ENCODE measurements at places on chromosomes 5 and 9.

- DNase-seq = no peak
Observed at GRCh38 chr5:111348661-111349329, 124.6 kb downstream of the CAMK4 start.

- no peak for DNase-seq
Observed at GRCh38 chr5:153598099-153598498, 107.6 kb downstream of the GRIA1 start.

DNA sequence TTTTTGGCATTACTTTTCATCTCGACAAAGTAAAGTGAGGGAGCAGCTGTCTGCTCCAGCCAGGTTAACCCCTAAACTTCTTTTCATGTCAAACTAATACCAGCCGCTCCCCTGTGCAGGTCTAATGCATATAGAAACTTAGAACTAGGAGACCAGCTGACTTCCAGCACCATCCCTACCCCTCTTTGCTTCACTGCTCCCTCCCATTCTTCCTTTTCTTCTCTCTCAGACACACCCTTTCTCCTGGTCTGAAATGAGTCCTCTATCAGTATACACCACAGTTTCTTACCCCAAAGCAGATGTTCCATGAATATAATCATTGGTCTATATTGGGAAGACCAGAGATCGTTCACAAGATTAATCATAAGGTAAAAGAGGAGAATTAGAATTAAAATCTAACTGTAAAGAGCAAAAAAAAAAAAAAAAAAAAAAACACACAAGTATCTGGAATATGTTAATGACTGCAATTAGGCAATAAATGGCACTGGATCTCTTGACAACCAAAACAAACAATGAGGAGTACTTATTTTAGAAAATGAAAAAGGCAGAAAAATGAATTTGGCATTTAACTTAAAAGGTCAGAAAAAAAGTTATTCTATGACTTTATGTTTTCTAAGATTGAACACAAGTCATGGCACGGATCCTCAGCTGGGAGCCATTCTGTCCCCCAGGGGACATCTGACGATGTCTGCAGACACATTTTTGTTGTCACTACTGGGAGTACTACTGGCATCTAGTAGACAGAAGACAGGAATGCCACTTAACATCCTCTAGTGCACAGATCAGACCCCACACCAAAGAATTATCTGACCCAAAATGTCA, 209.8 kb downstream of the PJA2 start:
- DNase-seq = no peak

DNA sequence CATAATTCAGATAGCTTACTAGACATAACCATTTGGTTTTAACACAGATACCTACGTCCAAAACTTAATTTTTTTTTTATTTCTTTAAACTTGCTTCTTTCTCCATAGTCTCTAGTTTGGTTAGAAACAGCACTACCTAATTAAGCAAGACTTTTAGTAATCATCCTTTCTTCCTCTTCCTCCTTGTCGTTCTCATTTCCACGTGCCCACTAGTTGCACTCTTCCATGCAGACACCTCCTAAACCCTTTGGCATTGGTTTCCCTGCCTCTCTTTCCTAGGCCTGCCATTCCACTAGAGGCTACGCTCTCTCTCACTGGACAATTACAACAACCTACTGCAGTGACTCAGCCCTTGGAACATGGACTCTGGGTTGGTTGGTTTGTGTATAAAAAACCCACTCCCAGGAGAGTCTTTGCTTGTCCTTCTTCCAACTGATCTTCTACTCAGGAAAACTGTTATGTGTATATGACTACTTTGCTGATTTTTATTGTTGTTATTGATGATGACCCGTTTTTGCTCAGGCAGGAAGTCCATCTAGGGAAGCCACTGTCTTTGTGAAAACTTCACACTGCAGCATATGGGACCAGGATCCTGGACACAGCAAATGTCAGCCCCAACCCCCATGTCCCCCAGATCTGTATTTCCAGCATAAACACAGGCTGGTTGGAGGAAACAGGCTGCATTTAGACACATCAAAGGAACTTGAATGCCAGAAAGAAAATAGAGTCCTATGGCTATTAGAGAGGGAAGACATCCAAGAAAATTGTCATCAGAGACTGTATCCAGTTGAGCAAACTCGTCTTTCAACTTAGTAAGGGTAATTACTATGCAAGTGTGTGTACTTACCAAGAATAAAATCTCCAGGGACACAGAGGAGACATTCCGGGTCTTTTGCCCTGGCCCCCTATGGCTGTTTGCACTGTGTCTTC, 503.2 kb downstream of the GADD45G start:
- DNase-seq = no peak

GRCh38 chr5:39517800-39518199, 93.0 kb upstream of the DAB2 start:
- no peak for DNase-seq

GRCh38 chr5:176533894-176534611, 3.1 kb downstream of the RNF44 start:
- DNase-seq = no peak

- DNase-seq = no peak
Observed at GRCh38 chr5:113067635-113068344, 91.2 kb downstream of the DCP2 start.

- DNase-seq = peak; percentile 50
Observed at GRCh38 chr9:33619666-33620404, 95.8 kb downstream of the ANKRD18B start.

DNA sequence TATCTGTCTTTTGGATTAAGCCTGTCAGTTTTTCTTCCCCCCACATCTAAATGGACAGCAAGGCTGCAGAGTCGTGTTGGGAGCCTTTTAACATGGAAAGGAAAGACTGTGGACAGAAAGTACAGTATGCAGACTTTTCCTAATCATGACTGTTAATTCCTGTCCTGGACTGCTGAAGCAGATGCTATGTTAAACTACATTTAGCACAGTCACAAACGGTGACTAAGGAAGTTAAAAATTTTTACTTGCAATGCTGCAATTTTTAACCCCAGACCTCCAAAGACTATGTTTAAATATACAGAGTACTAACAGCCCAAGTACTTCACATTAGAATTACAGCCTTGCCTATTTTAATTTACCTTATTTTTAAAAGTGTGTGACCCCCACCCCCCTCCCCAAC, 51.8 kb downstream of the ELAVL2 start:
- no peak for DNase-seq

DNA sequence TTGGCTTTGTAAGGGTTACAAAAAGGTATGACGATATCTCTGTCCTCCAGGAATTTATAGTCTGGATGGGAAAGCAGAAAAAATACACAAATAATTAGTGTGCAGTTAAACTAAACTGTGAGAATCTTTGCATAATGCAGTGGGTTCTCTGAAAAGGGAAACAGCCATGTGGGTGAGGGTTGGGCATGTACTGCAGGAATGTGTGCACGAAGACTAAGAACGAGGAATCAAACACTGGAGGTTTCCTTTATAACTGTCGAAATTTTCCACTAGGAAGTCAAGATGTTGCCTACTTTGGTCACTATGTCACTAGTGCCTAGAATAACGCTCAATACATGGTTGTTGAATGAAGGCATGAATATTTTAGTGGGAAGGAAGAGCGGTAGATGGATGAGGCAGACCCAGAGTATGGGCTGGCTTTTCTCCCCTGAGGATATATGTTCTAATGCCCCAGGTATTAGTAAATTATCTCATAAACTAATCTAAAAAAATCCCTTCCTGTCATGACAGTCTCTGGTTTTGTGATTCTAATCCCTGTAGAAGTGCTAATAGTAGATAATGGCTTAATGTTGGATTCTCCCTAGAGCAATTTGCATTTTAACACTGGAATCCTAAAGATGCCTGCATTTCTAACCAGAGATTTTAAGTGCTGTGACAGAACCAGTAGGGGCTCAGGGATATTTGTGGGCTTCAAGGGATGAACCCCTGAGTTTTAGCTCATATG, 227.3 kb downstream of the NMUR2 start:
- DNase-seq = no peak

- no peak for DNase-seq
Observed at GRCh38 chr5:1185629-1186350, 15.6 kb upstream of the SLC6A19 start.

- DNase-seq = peak; percentile 15
Observed at GRCh38 chr5:79829260-79829659, 139.6 kb downstream of the CMYA5 start.

- no peak for DNase-seq
Observed at GRCh38 chr9:33162721-33163311, 4.3 kb downstream of the B4GALT1 start.

GRCh38 chr5:9196403-9197227, 349.3 kb downstream of the SEMA5A start:
- DNase-seq = no peak

DNA sequence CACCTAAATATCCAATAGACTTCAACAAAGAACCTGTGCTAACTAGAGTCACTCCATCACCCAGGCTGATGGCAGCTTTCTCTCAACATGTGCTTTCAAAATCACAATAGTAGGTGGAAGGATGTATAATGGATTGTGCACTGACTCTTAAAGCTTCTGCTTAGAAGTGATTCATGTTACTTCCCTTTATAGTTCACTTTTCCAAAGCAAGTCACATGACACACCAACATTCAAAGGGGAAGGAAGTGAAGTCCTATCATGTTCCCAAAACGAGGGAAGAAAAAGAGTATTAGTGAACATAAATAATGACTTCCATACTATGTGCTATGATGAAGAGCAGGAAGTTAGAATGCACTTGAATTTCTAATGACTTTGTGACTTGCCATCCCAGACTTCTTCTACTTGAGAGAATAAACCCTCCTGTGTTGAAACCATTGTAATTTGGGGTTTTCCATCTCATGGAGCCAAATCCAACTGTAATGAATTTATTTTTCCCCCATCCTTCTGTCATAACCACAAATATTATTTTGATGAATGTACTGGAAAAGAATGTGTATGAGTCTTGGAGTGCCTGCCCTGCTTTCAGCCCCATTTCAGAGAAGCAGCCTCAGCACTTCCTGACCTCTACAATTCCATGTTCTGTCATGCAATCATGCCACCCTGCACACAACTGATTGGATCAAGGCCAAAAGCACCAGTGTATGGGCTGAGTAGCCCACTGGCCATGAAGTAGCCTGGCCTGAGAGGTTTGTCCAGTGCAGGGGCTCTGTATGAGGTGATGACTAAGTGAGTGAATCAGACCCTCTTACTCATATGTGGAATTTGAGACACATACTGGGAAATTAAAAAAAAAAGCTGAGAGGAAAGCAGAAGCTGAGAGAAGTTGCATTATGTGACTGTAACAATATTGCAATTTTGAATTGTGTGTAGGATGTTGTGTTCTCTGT, 525.9 kb upstream of the CLINT1 start:
- DNase-seq = no peak

- no peak for DNase-seq
Observed at GRCh38 chr5:178227929-178228328, 4.7 kb downstream of the PHYKPL start.

DNA sequence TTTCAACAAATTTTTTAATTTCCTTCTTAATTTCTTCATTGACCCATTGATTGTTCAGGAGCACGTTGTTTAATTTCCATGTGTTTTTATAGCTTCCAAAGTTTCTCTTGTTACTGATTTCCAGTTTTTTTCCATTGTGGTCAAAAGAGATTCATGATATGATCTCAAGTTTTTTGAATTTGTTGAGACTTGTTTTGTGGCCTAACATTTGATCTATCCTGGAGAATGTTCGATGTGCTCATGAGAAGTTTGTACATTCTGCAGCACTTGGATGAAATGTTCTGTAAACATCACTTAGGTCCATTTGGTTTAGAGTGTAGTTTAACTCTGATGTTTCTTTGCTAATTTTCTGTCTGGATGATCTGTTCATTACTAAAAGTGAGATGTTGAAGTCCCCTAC, 14.7 kb upstream of the PPIC start:
- no peak for DNase-seq

- no peak for DNase-seq
Observed at GRCh38 chr5:144325532-144325931, 154.9 kb downstream of the KCTD16 start.

DNA sequence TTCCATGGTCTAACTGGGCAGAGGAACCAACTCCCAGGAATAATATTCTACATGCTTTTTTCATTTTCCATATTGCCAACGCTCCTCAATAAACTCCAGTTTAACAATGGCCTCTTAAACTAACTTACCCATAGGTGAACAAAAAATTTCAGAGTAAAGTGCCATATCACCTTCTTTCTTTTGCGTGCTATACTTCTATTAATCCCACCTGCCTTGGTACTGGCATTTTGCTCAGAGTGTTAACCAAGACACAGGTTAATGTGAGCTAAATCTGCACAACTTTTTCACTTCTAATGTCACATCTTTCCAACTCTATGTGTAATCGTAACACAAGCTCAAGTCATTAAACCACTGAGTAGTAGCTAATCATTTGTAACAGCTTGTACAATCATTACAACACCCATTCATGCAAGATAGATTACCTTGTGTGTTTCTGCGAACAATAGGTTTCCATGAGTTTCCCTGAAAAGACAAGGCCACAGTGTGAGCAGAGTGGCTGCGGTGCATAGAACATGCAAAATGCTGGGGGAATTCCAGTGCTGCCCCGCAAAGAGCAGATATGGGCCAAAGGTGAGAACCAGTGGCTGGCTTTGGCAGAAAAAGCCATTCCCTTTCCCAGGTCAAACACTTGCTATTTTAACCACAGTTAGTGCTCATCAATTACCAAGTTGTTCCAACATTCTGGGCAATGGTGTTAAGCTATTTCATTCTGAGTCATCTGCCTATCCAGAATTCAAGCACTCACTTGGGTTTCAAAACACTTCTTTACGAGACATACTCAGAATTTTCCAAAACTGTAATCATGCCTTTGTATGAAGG, 42.8 kb downstream of the TIMD4 start:
- DNase-seq = no peak

GRCh38 chr5:14580398-14581034, 1.1 kb upstream of the OTULINL start:
- no peak for DNase-seq

DNA sequence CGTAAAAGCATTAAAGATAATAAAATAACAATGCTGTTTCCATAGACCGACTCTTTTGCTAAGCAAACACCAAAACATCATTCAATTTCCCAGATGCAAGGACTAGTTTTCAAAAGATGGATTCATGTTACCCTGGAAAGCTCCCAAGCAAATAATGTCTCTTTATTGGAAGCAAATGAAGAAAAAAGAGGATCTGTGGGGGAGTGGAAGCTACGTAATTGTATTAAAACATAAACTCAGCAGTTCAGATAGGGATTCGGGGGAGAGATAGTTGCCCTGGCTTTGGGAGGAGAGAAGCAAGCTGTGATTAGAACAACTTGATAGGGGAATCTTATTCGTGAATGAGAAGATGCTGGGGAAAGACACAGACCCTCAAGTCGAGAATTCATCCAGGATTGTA, 491.0 kb upstream of the CLINT1 start:
- DNase-seq = no peak

- DNase-seq = no peak
Observed at GRCh38 chr5:88483964-88484672, 215.5 kb upstream of the TMEM161B start.

All from KBM-7 (cell line).